Heart left ventricle (tissue), 16 donors: ENCODE measurements at places on chromosomes 2 and 18. TPM values are rescaled to one million over a fixed set of nuclear protein-coding genes. Genes with fewer than 3 reads are reported as not detected.
A peak's percentile ranks its signal among the peaks of the same experiment; 100 is the strongest.

HADHB gene
- polyA plus RNA-seq = 526 TPM

UGT1A5 gene
- not detected for polyA plus RNA-seq

KCNJ3 gene
- 0.07 TPM for polyA plus RNA-seq

LYPD1 gene
- 0.33 TPM for polyA plus RNA-seq

TANC1 gene
- 26.6 TPM for polyA plus RNA-seq

TCF23 gene
- 0.04 TPM for polyA plus RNA-seq

CIB4 gene
- not detected for polyA plus RNA-seq

MRPS9 gene
- 92.8 TPM for polyA plus RNA-seq

GPN1 gene
- 35.9 TPM for polyA plus RNA-seq

GRCh38 chr2:9631878-9632700 lies 1.3 kb upstream of the YWHAQ start:
- peaks cover 3% of the 10 kb centered on the region for H3K36me3 ChIP-seq
- DNase-seq = no peak
- peaks cover 45% of the 10 kb centered on the region for H3K4me1 ChIP-seq
- H3K27me3 ChIP-seq = no peaks in the 10 kb centered on the region
- no peak overlapping the region for H3K4me3 ChIP-seq
- peak overlapping the region; percentile 96 for H3K27ac ChIP-seq

- H3K36me3 ChIP-seq = no peaks in the 10 kb centered on the region
- no peaks in the 10 kb centered on the region for H3K27me3 ChIP-seq
- H3K4me3 ChIP-seq = no peak overlapping the region
- H3K4me1 ChIP-seq = no peaks in the 10 kb centered on the region
- no peak overlapping the region for H3K27ac ChIP-seq
- no peak for DNase-seq
Measured at GRCh38 chr2:124121106-124121505, 96.0 kb downstream of the CNTNAP5 start.

- H3K4me3 ChIP-seq = no peak overlapping the region
- no peaks in the 10 kb centered on the region for H3K4me1 ChIP-seq
- no peak for DNase-seq
- H3K27me3 ChIP-seq = peaks cover 15% of the 10 kb centered on the region
- H3K27ac ChIP-seq = no peak overlapping the region
Measured at GRCh38 chr2:127014224-127014623, 92.7 kb downstream of the BIN1 start.

- no peaks in the 10 kb centered on the region for H3K27me3 ChIP-seq
- no peak overlapping the region for H3K4me3 ChIP-seq
- H3K36me3 ChIP-seq = no peaks in the 10 kb centered on the region
- H3K27ac ChIP-seq = no peak overlapping the region
Measured at GRCh38 chr2:238123218-238123971, 15.1 kb upstream of the KLHL30 start.

DNA sequence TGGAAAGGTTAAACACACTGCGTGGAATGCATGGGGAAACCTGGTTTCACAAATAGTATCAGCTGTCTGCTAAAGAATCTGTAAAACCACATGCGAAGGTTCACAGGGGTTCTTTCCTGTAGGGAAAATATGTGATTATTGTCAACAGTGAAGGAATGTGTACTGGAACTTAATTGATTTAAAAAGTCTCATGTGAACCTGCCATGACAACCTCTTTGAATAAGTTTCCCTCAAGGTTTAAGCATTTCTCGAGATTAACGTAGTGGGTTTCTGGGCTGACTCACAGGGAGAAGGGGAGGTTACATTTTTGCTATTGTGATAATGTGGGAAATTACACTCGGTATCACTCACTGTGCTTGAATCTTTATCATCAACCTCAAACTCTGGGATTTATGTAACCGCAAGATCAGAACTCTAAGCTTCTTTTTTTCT lies 28.2 kb upstream of the IL1R1 start:
- DNase-seq = no peak
- H3K4me1 ChIP-seq = no peaks in the 10 kb centered on the region
- H3K4me3 ChIP-seq = no peak overlapping the region
- no peaks in the 10 kb centered on the region for H3K36me3 ChIP-seq
- H3K27me3 ChIP-seq = no peaks in the 10 kb centered on the region

- no peak overlapping the region for H3K27ac ChIP-seq
- no peaks in the 10 kb centered on the region for H3K4me1 ChIP-seq
- H3K4me3 ChIP-seq = no peak overlapping the region
- no peaks in the 10 kb centered on the region for H3K27me3 ChIP-seq
Measured at GRCh38 chr18:75036917-75037688, 171.8 kb downstream of the PTGR3 start.

GRCh38 chr2:239831001-239831731 lies 194.0 kb downstream of the NDUFA10 start:
- H3K4me1 ChIP-seq = peaks cover 10% of the 10 kb centered on the region
- no peak overlapping the region for H3K4me3 ChIP-seq
- no peaks in the 10 kb centered on the region for H3K36me3 ChIP-seq
- H3K27me3 ChIP-seq = no peaks in the 10 kb centered on the region
- no peak for DNase-seq

DNA sequence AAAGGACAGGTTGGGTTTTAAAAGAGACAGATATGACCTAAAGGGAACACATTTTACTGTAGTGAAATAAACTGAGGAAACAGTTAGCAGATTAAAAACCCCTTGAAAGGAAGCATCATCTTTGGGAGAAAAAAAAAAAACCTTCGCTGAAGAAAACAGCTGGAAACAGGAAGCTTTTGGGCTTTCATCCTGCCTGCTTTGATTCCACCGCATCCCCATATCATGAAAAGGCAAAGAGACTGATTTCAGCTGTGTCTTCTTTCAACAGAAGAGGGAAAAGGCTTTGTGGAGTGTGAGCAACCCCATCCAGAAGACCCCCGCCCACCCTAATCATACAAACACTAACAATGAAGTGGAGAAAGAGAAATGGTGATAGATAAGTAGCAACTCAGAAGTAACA lies 86.4 kb downstream of the TCF4 start:
- no peaks in the 10 kb centered on the region for H3K27me3 ChIP-seq
- peaks cover 38% of the 10 kb centered on the region for H3K4me1 ChIP-seq
- no peak overlapping the region for H3K4me3 ChIP-seq

- H3K27ac ChIP-seq = no peak overlapping the region
- no peaks in the 10 kb centered on the region for H3K27me3 ChIP-seq
- H3K4me3 ChIP-seq = no peak overlapping the region
Measured at GRCh38 chr2:12271589-12271984, 445.1 kb upstream of the TRIB2 start.

DNA sequence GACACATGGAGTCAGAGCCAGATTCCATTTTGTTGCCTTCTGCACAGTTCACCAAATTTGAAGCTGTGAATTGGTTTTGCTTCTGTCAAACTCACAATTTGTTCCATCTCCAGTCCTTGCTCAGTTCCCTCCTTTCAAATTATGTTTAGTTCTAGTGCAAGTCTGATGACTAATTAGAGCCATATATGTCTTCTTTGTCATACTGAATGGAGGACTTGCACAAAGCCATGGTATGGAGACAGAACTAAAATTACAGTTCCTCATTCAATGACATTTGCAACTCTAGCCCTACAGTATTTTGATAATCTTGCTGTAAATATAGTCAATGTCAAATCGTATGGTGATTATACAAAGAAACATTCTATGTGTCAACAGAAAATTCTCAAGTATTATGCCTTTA lies 936.9 kb upstream of the CELF4 start:
- no peaks in the 10 kb centered on the region for H3K27me3 ChIP-seq
- no peak overlapping the region for H3K4me3 ChIP-seq
- no peak overlapping the region for H3K27ac ChIP-seq
- DNase-seq = no peak

DNA sequence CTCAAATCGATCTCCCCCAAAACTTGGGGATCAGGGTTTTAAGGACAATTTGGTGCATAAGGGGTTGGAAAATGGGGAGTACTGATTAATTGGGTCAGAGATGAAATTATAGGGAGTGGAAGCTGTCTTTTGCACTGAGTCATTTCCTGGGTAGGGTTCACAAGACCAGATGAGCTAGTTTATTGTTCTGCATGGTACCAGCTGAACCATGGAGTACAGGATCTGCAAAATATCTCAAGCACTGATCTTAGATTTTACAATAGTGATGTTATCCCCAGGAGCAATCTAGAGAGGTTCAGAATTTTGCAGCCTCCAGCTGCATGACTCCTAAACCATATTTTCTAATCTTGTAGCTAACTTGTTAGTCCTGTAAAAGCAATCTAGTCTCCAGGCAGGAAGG lies 73.1 kb downstream of the CPO start:
- no peak overlapping the region for H3K4me3 ChIP-seq
- H3K36me3 ChIP-seq = no peaks in the 10 kb centered on the region
- DNase-seq = no peak
- no peak overlapping the region for H3K27ac ChIP-seq

- no peak for DNase-seq
- no peaks in the 10 kb centered on the region for H3K36me3 ChIP-seq
- H3K27me3 ChIP-seq = no peaks in the 10 kb centered on the region
Measured at GRCh38 chr2:49105506-49105905, 48.8 kb downstream of the FSHR start.

GRCh38 chr18:50203801-50204604 lies 9.1 kb upstream of the MYO5B start:
- no peaks in the 10 kb centered on the region for H3K4me1 ChIP-seq
- no peak for DNase-seq
- H3K36me3 ChIP-seq = no peaks in the 10 kb centered on the region
- peak overlapping the region; percentile 13 for H3K4me3 ChIP-seq

- H3K27ac ChIP-seq = peak overlapping the region; percentile 79
- H3K27me3 ChIP-seq = no peaks in the 10 kb centered on the region
- H3K36me3 ChIP-seq = peaks cover 28% of the 10 kb centered on the region
- peak overlapping the region; percentile 92 for H3K4me3 ChIP-seq
- H3K4me1 ChIP-seq = peaks cover 40% of the 10 kb centered on the region
- DNase-seq = no peak
Measured at GRCh38 chr2:197498235-197498936, 1.3 kb downstream of the HSPD1 start.

DNA sequence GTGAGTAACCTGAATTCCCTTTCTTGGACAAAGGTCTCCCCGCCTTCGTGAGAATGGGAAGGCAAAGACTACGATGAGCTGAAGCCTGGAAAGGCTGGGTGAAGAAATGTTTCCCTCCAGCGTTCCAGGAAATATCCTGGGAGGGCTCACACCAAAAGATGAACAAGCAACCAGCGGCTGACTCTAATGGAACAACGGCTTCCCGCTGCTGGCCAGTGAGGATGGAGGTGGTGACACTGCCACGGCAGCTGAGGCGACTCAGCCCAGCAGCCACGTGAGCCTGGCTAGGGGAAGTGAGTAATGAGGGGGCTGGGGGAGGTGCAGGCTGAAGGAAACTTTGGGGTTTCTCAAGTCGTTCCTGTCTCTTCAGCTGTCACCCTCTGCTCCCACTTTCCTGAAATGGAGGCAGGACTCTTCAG lies 105.0 kb upstream of the SMAD7 start:
- no peaks in the 10 kb centered on the region for H3K4me1 ChIP-seq
- DNase-seq = peak; percentile 70
- H3K36me3 ChIP-seq = no peaks in the 10 kb centered on the region
- no peaks in the 10 kb centered on the region for H3K27me3 ChIP-seq
- no peak overlapping the region for H3K27ac ChIP-seq

DNA sequence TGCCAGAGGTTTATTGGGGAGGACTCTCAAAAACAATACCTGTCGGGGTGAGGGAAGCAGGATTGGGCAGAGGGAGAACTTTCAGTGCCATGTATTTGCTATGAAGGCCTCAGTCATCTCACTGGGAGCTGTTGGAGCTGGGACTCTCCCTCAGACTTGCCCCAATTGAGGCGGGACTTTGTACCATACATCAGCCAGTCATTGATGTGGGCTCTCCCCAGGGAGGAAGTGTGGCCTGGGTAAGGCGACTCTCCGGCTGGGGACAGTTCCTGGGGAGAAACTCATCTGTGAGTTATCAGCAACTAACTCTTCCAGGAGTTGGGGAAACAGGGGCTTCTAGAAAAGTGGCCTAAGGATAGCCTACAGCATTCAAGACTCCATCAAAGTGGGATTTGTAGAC lies 66.5 kb downstream of the FTCDNL1 start:
- H3K27ac ChIP-seq = no peak overlapping the region
- no peaks in the 10 kb centered on the region for H3K4me1 ChIP-seq
- H3K4me3 ChIP-seq = no peak overlapping the region
- H3K27me3 ChIP-seq = no peaks in the 10 kb centered on the region

DNA sequence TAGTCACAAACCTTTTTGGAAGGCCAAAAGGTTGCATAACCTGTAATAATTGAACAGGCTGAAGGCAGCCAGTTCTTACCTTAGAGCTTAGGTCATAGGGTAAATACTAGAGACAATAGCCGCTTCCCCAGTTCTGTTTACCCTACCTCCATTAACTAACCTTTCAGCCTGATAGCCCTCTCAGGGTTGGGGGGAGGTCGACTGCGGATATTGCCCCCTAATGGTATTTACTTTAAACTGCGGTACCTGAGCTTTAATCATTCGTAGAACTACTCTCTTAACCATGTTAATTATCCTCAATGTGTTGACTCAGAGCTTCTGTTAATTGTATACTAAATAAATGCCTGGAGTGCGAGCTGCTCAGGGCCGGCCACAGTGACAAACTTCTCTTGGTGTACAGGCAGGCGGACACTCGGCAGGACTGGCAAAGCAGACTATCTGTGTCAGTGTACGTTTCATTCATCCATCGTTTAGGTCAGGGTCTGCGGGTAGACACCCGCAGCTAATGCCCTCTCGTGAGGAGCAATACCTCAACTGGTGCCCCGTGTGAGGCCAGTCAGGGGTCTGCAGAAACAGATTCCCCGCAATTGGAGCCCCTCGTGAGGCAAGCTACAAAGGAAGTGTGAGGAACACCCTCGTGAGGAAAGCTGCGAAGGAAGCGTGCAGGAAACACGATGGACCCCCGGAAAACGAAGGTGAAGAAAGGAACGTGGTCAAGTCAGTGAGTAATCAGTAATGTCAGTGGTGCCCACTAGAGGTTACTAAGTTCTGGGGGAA lies 115.3 kb upstream of the SCN7A start:
- no peaks in the 10 kb centered on the region for H3K36me3 ChIP-seq
- H3K27ac ChIP-seq = no peak overlapping the region
- DNase-seq = no peak

GRCh38 chr2:150853263-150853662 lies 365.8 kb upstream of the RND3 start:
- H3K4me1 ChIP-seq = no peaks in the 10 kb centered on the region
- H3K4me3 ChIP-seq = no peak overlapping the region
- no peak overlapping the region for H3K27ac ChIP-seq
- no peaks in the 10 kb centered on the region for H3K36me3 ChIP-seq
- DNase-seq = no peak

DNA sequence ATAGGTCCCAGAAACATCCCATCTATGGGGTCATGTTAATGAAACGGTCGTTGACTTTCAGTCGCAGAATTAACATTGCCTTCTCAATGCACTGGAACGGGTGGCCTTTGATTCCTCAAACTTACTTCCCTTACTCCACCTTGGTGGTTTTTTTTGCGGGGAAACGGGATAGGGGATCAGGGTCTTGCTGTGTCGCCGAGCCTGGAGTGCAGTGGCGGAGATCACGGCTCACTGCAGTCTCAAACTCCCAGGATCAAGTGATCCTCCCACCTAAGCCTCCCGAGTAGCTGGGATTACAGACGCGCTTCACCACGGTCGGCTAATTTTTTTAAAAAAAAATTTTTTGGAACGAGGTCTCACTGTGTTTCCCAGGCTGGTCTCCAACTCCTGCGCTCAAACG lies 754 bp downstream of the ATG16L1 start:
- H3K4me1 ChIP-seq = peaks cover 38% of the 10 kb centered on the region
- H3K27ac ChIP-seq = no peak overlapping the region
- no peaks in the 10 kb centered on the region for H3K36me3 ChIP-seq
- H3K4me3 ChIP-seq = peak overlapping the region; percentile 73
